ENCODE measurements at places on chromosomes 12 and 14.

DNA sequence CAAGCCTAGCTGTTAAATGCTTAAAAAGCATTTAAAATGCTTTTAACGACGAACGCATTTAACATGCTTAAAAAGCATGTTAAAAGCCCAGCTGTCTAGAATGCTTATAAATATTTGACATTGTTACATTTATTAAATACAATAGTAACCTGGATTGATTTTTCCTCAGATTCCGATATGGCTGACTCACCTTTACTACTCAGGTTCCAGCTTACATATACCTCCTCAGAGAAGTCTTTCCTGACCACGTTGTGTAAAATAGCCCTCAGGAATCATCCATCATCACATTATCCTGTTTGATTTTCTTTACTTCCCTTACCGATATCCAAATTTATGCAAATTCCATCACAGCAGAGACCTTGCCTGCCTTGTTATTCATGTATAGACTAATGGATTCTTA is 51.4 kb downstream of the SLC41A2 start:
- no peak for DNase-seq

- DNase-seq: no peak
Measured at GRCh38 chr14:91996948-91997371, 42.9 kb downstream of the TRIP11 start.

- DNase-seq: no peak
Measured at GRCh38 chr12:113245695-113246477, 24.6 kb downstream of the TPCN1 start.

DNA sequence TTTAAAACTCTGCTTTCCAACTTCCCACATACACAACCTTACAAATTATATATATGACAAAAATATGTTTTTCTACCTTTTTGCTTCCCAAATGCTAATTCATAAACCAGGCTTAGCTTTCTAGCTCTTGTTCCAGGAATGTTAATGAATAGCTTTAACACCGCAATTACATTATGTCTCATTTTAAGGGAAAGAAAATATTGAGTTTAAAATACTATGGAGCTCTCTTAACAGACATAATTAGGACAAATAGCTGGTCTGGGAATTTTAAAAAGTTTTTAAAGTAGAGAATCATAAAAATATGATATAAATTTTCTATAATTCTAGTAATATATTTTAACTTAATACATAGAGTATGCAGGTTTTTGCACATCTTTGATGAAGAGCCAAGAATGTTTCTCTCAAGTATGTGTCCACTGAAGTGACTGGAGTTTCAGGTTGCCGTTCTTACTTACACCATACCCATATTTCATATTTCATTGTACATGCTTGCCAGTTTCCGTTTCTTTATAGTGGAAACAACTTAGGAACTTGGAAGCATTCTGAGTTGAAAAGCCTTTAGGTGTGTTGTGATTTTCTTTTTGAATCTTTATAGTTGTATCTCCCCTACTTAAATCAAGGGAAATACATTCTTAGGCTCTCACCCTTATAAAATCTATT is 90.6 kb upstream of the SLCO1C1 start:
- no peak for DNase-seq

DNA sequence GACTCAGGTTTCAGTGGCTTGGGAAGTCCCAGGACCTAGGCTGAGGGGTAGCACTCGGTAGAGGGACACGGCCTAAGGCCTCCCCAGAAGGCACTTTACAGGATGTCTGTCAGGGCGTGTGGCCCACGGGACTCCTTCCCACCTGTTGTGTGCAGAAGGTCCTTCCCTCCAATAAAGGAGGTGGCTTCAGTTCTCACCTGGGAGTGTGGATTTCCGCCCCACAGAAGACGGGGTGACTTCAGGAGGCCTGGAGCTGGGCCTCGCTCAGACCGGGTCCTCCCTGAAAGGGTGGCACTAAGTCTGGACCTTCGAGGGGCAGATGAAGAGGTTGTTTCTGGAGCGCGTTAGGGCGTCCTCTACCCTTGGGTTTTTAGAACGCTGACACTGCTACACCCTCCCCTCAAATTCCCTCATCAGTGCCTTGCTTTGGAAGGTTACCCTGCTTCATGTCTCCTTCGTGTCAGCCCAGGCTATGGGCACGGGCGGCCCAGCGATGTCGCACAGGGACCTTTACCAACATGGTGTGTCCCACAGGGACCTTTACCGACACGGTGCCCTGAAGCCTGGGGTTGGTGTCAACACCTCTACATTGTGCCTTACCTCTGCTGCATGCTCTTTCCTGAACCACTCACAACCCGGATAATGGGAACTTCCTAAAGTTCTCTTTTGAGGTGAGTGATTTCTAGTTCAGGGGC is 7.1 kb downstream of the SLC6A12 start:
- DNase-seq: no peak

- DNase-seq: no peak
Measured at GRCh38 chr12:132224484-132224883, 80.2 kb downstream of the NOC4L start.

- DNase-seq: no peak
Measured at GRCh38 chr12:92717202-92717601, 14.4 kb downstream of the PLEKHG7 start.

DNA sequence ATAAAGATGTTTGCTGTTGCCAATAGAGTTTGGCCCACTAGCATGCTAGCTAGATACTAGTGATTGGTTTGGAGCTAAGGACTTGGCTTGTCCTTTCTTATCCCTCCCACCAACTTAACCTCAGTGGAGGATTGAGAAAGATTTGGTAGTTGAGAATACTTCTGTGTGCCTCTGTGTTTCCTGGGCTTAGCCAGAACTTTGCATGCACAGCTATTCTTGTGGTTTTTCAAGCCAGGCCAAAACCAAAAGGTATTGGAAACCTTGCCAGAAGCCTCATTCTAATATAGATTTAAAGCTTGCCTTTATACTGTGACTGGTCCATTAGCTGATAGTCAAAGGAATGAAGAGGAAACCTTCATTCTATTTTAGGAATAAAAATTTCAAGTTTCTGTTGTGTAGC is 188.5 kb downstream of the CCDC91 start:
- DNase-seq: no peak

Measured in stimulated activated CD4-positive, alpha-beta T cell treated with anti-CD3 and anti-CD28 coated beads, Interleukin-1b, Interleukin-23, amount 100 ng/mL, for 1 hour (primary cell).